Colonic mucosa (tissue), 4 donors: ENCODE measurements at places on chromosomes 13 and 19. TPM values are rescaled to one million over a fixed set of nuclear protein-coding genes. Genes with fewer than 3 reads are reported as not detected.

CYP4F2 gene
- total RNA-seq = 7.0 TPM

PEAK3 gene
- 0.72 TPM for total RNA-seq

CRB3 gene
- 118 TPM for total RNA-seq

APOC4 gene
- not detected for total RNA-seq

ARRDC5 gene
- total RNA-seq = not detected

SIGLEC9 gene
- 0.86 TPM for total RNA-seq

RNF17 gene
- total RNA-seq = not detected

GRCh38 chr19:8908066-8908465 is 75.9 kb downstream of the MBD3L1 start:
- no peak overlapping the region for H3K4me3 ChIP-seq
- no peak for DNase-seq
- no peaks in the 10 kb centered on the region for H3K4me1 ChIP-seq
- H3K27ac ChIP-seq = no peak overlapping the region

DNA sequence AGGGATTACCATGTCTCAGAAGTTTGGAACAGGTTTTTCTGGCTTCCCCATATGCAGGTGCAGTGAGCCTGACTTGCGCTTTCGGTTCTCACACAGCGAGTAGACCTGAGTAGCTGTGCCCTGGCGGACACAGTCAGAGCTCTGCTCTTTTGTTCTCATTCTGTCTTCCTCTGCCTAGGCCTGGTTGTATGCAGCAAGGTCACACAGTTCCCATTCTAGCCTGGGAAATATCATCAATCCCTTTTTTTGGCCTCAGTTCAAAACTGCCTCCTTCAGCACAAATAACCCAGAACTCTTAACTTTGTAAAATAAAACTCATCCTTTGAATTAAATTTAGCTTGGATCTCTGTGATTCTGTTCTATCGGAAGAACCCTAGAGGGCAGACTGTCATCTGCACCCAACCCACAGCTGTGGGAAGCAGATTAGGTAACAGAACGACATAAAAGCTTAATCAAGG is 10.2 kb downstream of the OXGR1 start:
- H3K27me3 ChIP-seq = no peaks in the 10 kb centered on the region
- peak; percentile 73 for DNase-seq
- no peaks in the 10 kb centered on the region for H3K36me3 ChIP-seq
- H3K4me1 ChIP-seq = no peaks in the 10 kb centered on the region

DNA sequence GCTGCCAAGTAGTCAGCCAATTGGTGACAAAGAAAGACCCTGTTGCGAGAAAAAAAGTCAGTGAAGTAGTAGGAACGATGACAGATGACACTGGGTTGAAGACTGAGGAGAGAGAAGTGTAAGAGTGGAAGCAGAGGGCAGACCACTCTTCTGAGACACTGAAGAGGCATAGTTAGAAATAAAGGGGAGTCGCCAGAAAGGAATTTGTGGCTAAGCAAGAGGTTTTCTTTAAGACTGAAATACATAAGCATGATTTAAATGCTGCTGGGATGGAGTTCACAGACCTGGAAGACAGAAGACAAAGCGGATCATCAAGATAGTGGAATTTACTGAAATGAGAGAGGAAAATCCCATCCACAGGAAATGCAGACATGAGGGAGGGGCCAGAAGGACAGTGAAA is 56.2 kb upstream of the USPL1 start:
- H3K27ac ChIP-seq = no peak overlapping the region
- no peaks in the 10 kb centered on the region for H3K4me1 ChIP-seq
- DNase-seq = no peak
- H3K4me3 ChIP-seq = no peak overlapping the region
- H3K27me3 ChIP-seq = no peaks in the 10 kb centered on the region

- H3K36me3 ChIP-seq = peaks cover 5% of the 10 kb centered on the region
- H3K27me3 ChIP-seq = no peaks in the 10 kb centered on the region
- DNase-seq = peak; percentile 88
Measured at GRCh38 chr19:19145684-19146608, 7.7 kb upstream of the TMEM161A start.

DNA sequence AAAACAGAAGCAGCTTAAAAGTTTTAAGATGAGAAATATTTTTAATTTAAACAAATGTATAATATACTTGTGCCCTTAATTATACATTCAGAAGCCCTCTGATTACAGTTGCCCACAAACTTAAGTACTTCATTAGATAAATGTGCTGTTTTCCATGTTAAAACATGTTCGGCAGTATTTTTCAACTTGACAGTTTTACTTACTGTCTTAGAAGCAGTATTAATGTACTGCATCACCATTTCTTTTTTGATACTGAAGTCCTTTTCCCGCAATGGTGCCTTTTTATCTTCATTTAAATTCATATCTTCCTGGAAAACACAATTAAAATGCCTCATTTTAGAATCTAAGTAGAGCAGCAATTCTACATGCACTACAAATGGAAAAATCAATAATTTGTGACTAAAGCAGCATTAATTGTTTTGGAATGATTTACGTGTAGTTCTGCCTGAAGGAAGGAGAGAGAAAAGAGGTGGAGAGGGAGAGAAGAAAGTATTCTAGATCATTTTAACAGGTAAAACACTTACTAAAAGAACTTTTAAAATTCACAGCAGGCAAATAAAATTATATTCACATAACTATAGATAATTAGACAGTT is 70.2 kb downstream of the DIAPH3 start:
- no peak for DNase-seq
- H3K27me3 ChIP-seq = no peaks in the 10 kb centered on the region
- H3K4me1 ChIP-seq = no peaks in the 10 kb centered on the region
- no peaks in the 10 kb centered on the region for H3K36me3 ChIP-seq
- H3K4me3 ChIP-seq = no peak overlapping the region

- H3K4me1 ChIP-seq = no peaks in the 10 kb centered on the region
- DNase-seq = no peak
- no peaks in the 10 kb centered on the region for H3K36me3 ChIP-seq
Measured at GRCh38 chr13:50942630-50943311, 33.2 kb downstream of the RNASEH2B start.

GRCh38 chr19:18091217-18091608 is 4.5 kb upstream of the IL12RB1 start:
- H3K4me1 ChIP-seq = no peaks in the 10 kb centered on the region
- no peaks in the 10 kb centered on the region for H3K36me3 ChIP-seq
- H3K27me3 ChIP-seq = no peaks in the 10 kb centered on the region
- H3K27ac ChIP-seq = peak overlapping the region; percentile 34
- H3K4me3 ChIP-seq = no peak overlapping the region
- DNase-seq = peak; percentile 63

- H3K4me1 ChIP-seq = no peaks in the 10 kb centered on the region
- no peak overlapping the region for H3K4me3 ChIP-seq
- H3K27me3 ChIP-seq = peaks cover 37% of the 10 kb centered on the region
- no peak for DNase-seq
Measured at GRCh38 chr13:30908416-30908980, 2.4 kb downstream of the MEDAG start.
